Fibroblast of mammary gland (primary cell): ENCODE measurements at places on chromosomes 3 and 15.

GRCh38 chr3:134542287-134542958, 56.6 kb downstream of the CEP63 start:
- no peak for DNase-seq

- DNase-seq = no peak
Observed at GRCh38 chr15:91278951-91279350, 178.9 kb downstream of the SV2B start.

DNA sequence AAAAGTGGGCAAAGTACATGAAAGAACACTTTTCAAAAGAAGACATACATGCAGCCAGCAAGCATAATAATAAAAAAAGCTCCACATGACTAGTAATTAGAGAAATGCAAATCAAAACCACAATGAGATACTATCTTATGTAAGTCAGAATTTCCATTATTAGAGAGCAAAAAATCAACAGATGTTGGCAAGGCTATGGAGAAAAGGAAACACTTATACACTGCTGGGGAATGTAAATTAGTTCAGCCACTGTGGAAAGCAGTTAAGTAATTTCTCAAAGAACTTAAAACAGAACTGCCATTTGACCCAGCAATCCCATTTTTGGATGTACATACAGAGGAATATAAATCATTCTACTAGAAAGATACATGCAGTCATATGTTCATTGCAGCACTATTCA, 360.7 kb downstream of the NSUN3 start:
- DNase-seq = peak; percentile 55

GRCh38 chr3:180184816-180185215, 148.1 kb upstream of the PEX5L start:
- DNase-seq = peak; percentile 57

GRCh38 chr3:163605915-163606314, 1472.4 kb downstream of the SI start:
- DNase-seq = no peak

GRCh38 chr3:120798346-120798745, 55.8 kb downstream of the GTF2E1 start:
- DNase-seq = peak; percentile 76

- peak; percentile 31 for DNase-seq
Observed at GRCh38 chr3:101061312-101061711, 68.1 kb upstream of the ABI3BP start.
